ENCODE measurements at places on chromosomes 12 and 14. TPM values are rescaled to one million over a fixed set of nuclear protein-coding genes. Genes with fewer than 3 reads are reported as not detected.

DNA sequence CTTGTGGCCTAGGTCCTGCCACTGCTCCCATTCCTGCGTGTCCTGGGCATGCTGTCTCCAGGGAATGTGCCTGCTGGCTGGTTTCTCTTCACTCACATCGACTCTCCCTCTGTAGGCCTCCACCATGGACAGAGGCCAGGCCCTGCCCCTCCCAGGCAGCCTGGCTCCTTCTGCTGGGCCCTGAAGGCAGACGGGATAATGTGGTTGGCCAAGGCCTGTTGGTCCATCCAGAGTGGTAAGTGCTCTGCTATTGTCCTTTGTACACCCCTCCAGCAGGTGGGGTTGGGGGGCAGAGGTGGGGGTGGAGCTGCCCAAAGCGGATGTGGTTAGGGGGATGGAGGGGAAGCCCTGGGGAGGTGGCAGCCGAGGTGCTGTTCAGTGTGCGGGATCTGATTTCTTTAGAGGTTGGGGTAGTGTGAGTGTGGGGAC lies 9.5 kb upstream of the NR4A1 start:
- peak; percentile 57 for DNase-seq
- H3K4me1 ChIP-seq, result peaks cover 34% of the 10 kb centered on the region
- no peaks in the 10 kb centered on the region for H3K27me3 ChIP-seq
- H3K4me3 ChIP-seq, result peak overlapping the region; percentile 25

DNA sequence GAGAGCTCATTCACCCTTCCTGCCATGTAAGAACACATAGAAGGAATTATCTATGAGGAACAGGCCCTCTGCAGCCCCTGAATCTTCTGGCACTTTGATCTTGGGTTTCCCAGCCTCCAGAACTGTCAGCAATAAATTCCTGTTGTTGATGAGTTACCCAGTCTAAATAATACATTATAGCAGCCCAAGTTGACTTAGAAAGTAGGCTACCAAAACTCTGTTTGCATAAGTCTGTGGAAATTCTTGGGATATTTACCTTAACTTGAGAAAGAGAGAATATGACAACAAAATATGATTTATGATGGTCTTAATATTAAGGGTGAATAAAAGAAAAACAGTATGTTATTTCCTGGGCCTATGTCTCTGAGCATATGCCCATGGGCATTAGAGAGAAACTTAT lies 433.0 kb upstream of the LMO3 start:
- no peaks in the 10 kb centered on the region for H3K4me1 ChIP-seq
- H3K4me3 ChIP-seq, result no peak overlapping the region
- H3K36me3 ChIP-seq, result no peaks in the 10 kb centered on the region
- H3K27me3 ChIP-seq, result no peaks in the 10 kb centered on the region
- H3K27ac ChIP-seq, result no peak overlapping the region
- DNase-seq, result no peak

GRCh38 chr12:33116284-33116683 lies 219.7 kb upstream of the PKP2 start:
- no peaks in the 10 kb centered on the region for H3K27me3 ChIP-seq
- DNase-seq, result no peak
- H3K4me3 ChIP-seq, result no peak overlapping the region
- no peaks in the 10 kb centered on the region for H3K36me3 ChIP-seq
- H3K4me1 ChIP-seq, result no peaks in the 10 kb centered on the region
- no peak overlapping the region for H3K27ac ChIP-seq

GRCh38 chr12:124625867-124626675 lies 58.7 kb upstream of the NCOR2 start:
- no peak overlapping the region for H3K27ac ChIP-seq
- H3K36me3 ChIP-seq, result no peaks in the 10 kb centered on the region
- H3K4me3 ChIP-seq, result no peak overlapping the region
- no peak for DNase-seq
- H3K27me3 ChIP-seq, result no peaks in the 10 kb centered on the region

DNA sequence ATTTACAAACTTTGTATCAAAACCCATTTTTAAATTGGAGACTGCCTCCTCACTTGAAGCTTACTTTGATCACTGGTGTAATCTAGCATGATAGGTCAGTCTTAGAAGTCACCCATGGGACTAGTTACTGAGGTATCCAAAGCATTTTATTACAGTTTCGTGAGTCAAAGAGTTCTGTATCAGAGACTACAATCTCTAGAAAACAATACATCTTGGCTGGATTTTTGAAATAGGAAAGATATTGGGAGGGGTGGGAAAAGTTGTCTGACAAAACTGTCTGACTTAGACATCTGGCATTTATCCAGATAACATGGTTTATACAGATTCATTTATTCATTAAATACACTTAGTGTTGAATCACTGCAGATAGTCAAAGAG lies 173.5 kb upstream of the PDZRN4 start:
- no peaks in the 10 kb centered on the region for H3K4me1 ChIP-seq
- no peaks in the 10 kb centered on the region for H3K36me3 ChIP-seq
- H3K27ac ChIP-seq, result no peak overlapping the region
- no peak for DNase-seq
- peaks cover 1% of the 10 kb centered on the region for H3K27me3 ChIP-seq
- no peak overlapping the region for H3K4me3 ChIP-seq

Gene PRPF40B
- 6.2 TPM for total RNA-seq

Gene OAS2
- 140 TPM for total RNA-seq

Gene KLRD1
- 0.26 TPM for total RNA-seq
